Breast epithelium (tissue), 4 donors: ENCODE measurements at places on chromosomes 3 and 15. TPM values are rescaled to one million over a fixed set of nuclear protein-coding genes. Genes with fewer than 3 reads are reported as not detected.
A peak's percentile ranks its signal among the peaks of the same experiment; 100 is the strongest.

DNA sequence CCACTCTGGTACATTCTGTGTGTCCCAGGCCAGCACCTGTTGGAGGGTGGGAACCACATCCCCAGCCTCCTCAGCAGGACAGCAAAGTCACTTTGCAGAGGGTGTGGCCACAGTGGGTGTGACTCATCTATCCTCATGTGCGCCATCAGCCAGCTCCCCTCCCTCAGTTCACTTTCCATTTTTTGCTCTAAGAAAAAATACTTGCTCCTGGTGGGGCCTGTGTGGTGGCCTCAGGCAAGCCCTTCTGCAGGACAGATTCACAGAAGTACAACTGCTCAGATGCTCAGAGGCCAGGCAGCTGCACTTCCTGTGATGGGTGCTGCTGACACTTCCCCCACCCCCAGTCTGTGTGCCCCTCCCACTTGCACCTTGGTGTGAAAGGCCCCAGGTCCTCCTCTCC lies 78.3 kb upstream of the ALDH1L1 start:
- H3K4me3 ChIP-seq = no peak overlapping the region
- H3K27ac ChIP-seq = no peak overlapping the region
- H3K36me3 ChIP-seq = no peaks in the 10 kb centered on the region
- H3K27me3 ChIP-seq = no peaks in the 10 kb centered on the region
- H3K4me1 ChIP-seq = no peaks in the 10 kb centered on the region

Gene THRB
- total RNA-seq = 40.2 TPM

GRCh38 chr15:28914483-28915023 lies 28.8 kb downstream of the APBA2 start:
- H3K4me3 ChIP-seq = no peak overlapping the region
- no peaks in the 10 kb centered on the region for H3K27me3 ChIP-seq
- H3K27ac ChIP-seq = no peak overlapping the region
- no peaks in the 10 kb centered on the region for H3K4me1 ChIP-seq

GRCh38 chr15:76149291-76149915 lies 89.6 kb downstream of the TMEM266 start:
- H3K36me3 ChIP-seq = no peaks in the 10 kb centered on the region
- H3K4me3 ChIP-seq = no peak overlapping the region
- no peak overlapping the region for H3K27ac ChIP-seq
- H3K4me1 ChIP-seq = no peaks in the 10 kb centered on the region
- no peak for DNase-seq

Gene SLC2A2
- not detected for total RNA-seq

GRCh38 chr3:121481106-121481880 lies 64.5 kb downstream of the POLQ start:
- no peak overlapping the region for H3K27ac ChIP-seq
- H3K36me3 ChIP-seq = no peaks in the 10 kb centered on the region
- H3K4me1 ChIP-seq = no peaks in the 10 kb centered on the region
- H3K4me3 ChIP-seq = no peak overlapping the region
- no peak for DNase-seq
- H3K27me3 ChIP-seq = no peaks in the 10 kb centered on the region

DNA sequence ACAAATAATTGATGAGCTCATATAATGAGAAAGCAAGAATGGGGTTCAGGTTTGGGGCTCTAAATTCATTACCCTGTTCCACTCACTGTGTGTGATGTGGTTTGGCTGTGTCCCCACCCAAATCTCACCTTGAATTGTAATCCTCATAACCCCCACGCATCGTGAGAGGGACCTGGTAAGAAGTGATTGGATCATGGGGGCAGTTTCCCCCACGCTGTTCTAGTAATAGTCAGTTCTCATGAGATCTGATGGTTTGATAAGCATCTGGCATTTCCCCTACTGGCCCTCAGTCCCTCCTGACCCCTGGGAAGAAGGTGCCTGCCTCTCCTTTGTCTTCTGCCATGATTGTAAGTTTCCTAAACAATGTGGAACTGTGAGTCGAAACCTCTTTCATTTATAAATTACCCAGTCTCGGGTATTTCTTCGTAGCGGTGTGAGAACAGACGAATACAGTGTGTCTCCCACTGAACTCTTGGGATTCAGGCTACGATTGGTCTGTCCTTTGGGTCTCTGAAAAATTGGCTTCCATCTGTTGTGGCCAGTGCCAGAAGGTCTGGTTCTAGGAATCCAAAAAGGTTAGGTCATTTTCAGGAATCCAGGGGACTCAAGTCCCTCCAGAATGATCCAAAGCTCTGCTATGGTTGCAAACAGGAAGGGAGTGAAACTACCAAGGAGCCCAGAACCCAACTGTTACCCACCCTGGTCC lies 87.7 kb downstream of the XXYLT1 start:
- no peaks in the 10 kb centered on the region for H3K36me3 ChIP-seq
- DNase-seq = no peak
- H3K27ac ChIP-seq = peak overlapping the region; percentile 38
- no peaks in the 10 kb centered on the region for H3K27me3 ChIP-seq
- peaks cover 4% of the 10 kb centered on the region for H3K4me1 ChIP-seq

- DNase-seq = no peak
- no peaks in the 10 kb centered on the region for H3K36me3 ChIP-seq
- no peaks in the 10 kb centered on the region for H3K4me1 ChIP-seq
- no peaks in the 10 kb centered on the region for H3K27me3 ChIP-seq
- no peak overlapping the region for H3K4me3 ChIP-seq
- no peak overlapping the region for H3K27ac ChIP-seq
Measured at GRCh38 chr3:117926819-117927218, 1107.8 kb downstream of the IGSF11 start.

DNA sequence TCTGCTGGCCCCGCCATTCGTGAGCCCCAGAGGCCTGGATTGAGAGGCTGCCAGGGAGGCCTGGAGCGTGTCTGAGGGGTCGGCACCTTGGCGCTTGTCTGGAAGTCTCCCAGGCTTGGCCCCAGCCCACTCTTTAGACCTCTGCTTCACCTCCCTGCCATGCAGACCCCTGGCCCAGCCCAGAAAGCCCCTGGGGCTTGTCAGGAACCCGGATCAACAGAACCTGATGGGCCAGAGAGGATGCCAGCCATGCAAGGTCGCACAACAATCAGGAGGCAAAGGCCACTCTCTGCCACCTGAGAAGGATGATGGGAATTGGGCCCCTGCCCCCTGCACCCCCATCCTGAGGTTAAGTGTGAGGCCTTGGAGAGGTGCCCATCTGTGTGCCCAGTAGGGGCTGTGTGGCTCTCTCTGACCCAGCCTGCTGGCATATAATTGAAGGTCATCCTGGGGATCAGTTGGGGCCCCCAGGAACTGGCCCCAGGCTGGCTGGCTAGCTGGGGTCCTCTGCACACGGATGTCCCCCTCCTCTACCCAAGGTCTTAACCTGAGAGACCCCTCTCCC lies 103.3 kb upstream of the SLC6A6 start:
- H3K27ac ChIP-seq = peak overlapping the region; percentile 92
- H3K4me3 ChIP-seq = no peak overlapping the region
- no peak for DNase-seq
- H3K4me1 ChIP-seq = peaks cover 3% of the 10 kb centered on the region
- H3K27me3 ChIP-seq = peaks cover 6% of the 10 kb centered on the region

Gene ZDHHC3
- total RNA-seq = 69.5 TPM

GRCh38 chr15:61689067-61689466 lies 371.2 kb downstream of the VPS13C start:
- H3K36me3 ChIP-seq = no peaks in the 10 kb centered on the region
- no peaks in the 10 kb centered on the region for H3K27me3 ChIP-seq
- H3K4me3 ChIP-seq = no peak overlapping the region
- no peaks in the 10 kb centered on the region for H3K4me1 ChIP-seq
- H3K27ac ChIP-seq = no peak overlapping the region

Gene SNX22
- total RNA-seq = 1.5 TPM

Gene UNC13C
- total RNA-seq = 2.9 TPM

Gene MCF2L2
- 1.3 TPM for total RNA-seq

Gene OR5K4
- total RNA-seq = not detected

- no peaks in the 10 kb centered on the region for H3K4me1 ChIP-seq
- no peaks in the 10 kb centered on the region for H3K36me3 ChIP-seq
- no peak overlapping the region for H3K27ac ChIP-seq
Measured at GRCh38 chr3:118231578-118231977, 803.1 kb downstream of the IGSF11 start.

Gene GCSAM
- 0.16 TPM for total RNA-seq

- H3K36me3 ChIP-seq = no peaks in the 10 kb centered on the region
- peak; percentile 59 for DNase-seq
- peak overlapping the region; percentile 98 for H3K4me3 ChIP-seq
Measured at GRCh38 chr3:15860014-15860934, 62.5 kb upstream of the ANKRD28 start.

- no peaks in the 10 kb centered on the region for H3K27me3 ChIP-seq
- H3K4me3 ChIP-seq = no peak overlapping the region
- no peaks in the 10 kb centered on the region for H3K4me1 ChIP-seq
- no peak overlapping the region for H3K27ac ChIP-seq
- H3K36me3 ChIP-seq = no peaks in the 10 kb centered on the region
Measured at GRCh38 chr15:34339946-34340345, 2.4 kb upstream of the SLC12A6 start.

Gene RUBCN
- 36.4 TPM for total RNA-seq

Gene GPR27
- 4.0 TPM for total RNA-seq

DNA sequence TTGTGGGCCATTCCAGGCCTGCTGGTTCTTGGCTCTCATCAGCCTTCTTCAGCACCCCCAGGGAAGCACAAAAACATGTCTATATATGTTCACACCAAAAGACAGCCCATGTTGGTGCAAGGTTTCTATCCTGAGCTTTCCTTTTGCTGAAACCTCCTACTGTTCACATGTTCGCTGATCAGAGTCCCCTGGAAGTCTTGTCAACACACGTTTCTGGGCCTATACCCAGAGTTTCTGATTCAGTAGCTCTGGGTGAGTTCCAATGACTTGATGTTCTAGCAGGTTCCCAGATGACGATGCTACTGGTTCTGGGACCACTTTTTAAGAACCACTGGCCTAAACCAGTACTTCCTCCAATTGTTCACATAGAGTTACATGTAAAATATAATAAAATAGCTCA lies 46.0 kb downstream of the SUCNR1 start:
- H3K27me3 ChIP-seq = no peaks in the 10 kb centered on the region
- H3K36me3 ChIP-seq = no peaks in the 10 kb centered on the region
- no peak overlapping the region for H3K27ac ChIP-seq
- DNase-seq = no peak
- no peak overlapping the region for H3K4me3 ChIP-seq
- no peaks in the 10 kb centered on the region for H3K4me1 ChIP-seq

GRCh38 chr3:72266016-72266370 lies 481.0 kb upstream of the PROK2 start:
- no peaks in the 10 kb centered on the region for H3K4me1 ChIP-seq
- H3K27ac ChIP-seq = no peak overlapping the region
- no peaks in the 10 kb centered on the region for H3K27me3 ChIP-seq
- no peak for DNase-seq
